Stimulated activated CD4-positive, alpha-beta T cell treated with anti-CD3 and anti-CD28 coated beads, Interleukin-15, amount 100 ng/mL, for 48 hours (primary cell): ENCODE measurements at places on chromosomes 2 and 18.

GRCh38 chr2:147051248-147051647 lies 793.6 kb upstream of the ACVR2A start:
- DNase-seq = no peak

GRCh38 chr2:55948176-55948923 lies 24.8 kb upstream of the EFEMP1 start:
- no peak for DNase-seq

GRCh38 chr2:43715300-43716098 lies 39.3 kb upstream of the C1GALT1C1L start:
- DNase-seq = no peak

- DNase-seq = no peak
These were observed 486.4 kb downstream of the BCL11A start for GRCh38 chr2:60067006-60067405.

DNA sequence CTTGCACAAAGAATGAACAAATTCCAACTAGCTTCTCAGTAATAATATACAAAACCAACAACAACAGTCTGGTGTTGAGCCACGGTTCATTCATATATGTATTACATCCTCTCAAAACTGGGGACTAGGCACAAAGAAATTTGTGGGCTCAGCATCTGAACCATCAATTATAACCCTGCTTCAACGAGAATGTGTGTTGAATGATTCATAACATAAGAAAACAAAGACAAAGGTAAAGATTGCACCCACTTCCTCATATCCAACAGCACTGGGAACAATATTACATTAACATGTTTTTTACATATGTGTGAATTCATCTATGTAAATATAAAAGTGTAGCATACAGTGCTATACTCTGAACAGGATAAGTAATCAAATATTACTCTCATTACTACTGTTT lies 144.8 kb downstream of the CDH2 start:
- no peak for DNase-seq

GRCh38 chr2:20212459-20212870 lies 12.5 kb downstream of the SDC1 start:
- DNase-seq = no peak

- DNase-seq = no peak
These were observed 16.9 kb downstream of the ACSL3 start for GRCh38 chr2:222877556-222878300.

DNA sequence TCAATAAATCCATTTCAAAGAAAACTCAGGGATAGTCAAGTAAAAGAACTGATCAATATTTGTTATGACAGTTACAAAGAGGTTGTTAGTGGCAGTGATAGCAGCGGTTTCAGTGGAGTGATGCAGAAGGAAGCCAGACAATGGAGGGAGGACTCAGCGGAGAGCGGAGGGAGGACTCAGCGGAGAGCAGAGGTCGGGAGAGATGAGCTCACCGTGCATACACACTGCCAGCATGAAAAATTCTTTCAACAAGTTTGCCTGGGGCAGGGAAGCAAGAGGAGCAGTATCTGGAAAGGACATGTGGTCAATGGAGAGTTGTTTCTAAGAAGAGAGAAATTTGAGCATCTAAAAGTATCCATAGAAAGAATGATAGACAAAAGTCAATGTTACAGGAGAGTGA lies 60.9 kb upstream of the BCL11A start:
- DNase-seq = no peak

- no peak for DNase-seq
These were observed 196.1 kb downstream of the CPS1 start for GRCh38 chr2:210752532-210752931.
